Fibroblast of lung (primary cell): ENCODE measurements at places on chromosomes 12 and 14.

DNA sequence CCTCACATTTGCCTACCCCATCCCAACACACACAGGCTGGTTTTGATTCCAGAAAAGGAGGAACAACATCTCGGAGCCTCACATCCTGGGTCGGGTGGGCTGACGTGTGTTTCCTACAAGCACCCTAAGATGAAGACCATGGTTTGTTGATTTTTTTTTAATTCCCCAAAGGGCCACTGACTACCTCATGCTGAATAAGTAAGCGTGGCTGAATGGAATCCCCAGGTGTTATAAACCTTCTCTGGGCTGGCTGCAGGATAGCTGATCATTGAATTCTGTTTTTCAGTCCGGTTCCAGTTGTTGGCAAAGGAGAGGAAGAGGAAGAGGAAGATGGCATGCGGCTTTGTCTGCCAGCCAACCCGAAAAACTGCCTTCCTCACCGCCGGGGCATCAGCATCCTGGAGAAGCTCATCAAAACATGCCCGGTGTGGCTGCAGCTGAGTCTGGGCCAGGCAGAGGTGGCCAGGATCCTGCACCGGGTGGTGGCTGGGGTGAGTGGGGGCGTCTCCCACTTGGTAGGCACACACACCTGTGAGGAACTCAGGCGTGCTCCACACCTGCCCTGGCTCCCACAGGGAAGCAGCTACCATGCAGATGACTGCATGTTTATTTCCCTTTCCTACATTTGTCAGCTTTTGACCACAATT, 42.0 kb downstream of the RIN3 start:
- peaks cover 8% of the 10 kb centered on the region for H3K36me3 ChIP-seq
- no peak overlapping the region for H3K27ac ChIP-seq
- DNase-seq: no peak
- peaks cover 4% of the 10 kb centered on the region for H3K4me1 ChIP-seq
- no peak overlapping the region for H3K4me3 ChIP-seq
- H3K27me3 ChIP-seq: no peaks in the 10 kb centered on the region

DNA sequence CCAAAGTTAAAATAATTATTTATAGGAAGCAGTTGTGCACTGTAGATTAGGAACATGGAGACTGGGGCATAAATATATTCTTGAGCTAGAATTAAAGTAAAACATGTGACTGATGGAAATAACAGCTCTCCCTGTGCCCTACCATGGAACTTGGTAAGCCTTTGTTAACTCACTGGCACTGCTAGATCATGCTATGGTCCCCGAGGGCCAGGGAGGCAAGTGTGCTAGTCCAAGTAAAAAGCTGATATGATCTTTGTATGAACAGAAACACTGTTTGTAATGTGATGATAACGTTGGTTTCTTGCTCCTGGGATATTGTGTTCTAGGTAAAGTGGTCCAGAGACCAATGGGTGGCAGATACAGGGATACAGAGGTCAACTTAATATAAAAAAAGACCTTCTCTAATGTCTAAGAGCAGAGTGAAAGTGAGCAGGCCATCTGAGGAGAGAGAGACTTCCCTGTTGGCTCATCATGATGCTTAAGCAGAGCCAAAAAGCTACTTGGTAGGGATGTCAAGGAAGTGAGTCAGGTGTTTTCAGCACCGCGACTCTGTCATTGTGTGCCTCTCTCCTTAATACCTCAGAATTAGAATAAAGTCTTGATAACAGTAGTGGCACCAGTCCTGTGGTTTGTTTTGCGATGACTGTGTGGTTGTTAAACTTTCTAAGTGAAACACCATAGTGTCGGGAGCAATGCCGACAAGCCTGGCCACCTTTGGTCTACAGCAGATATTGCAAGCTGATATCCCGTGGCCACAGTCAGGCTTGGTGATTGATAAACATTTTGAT, 27.6 kb downstream of the BICD1 start:
- no peak overlapping the region for H3K4me3 ChIP-seq
- H3K36me3 ChIP-seq: no peaks in the 10 kb centered on the region
- H3K27me3 ChIP-seq: no peaks in the 10 kb centered on the region
- DNase-seq: peak; percentile 22

DNA sequence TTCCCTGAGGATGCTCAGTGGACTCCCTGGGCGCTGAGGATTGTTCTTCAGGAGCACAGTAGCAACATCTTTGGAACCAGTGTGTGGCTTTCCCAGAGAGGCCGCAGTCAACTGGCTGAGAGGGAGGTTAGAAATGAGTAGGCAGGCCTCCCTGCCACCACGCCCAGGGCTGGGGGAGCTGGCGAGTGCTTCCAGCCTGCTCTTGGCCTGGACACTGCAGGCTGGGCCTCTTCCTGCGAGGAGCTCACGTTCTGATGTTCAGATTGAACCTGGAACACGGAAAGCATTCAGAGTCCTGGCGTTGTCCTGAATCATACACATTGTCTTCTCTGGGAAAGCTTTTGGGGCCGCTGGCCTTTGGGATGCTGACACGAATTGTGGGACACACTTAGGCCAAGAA, 15.6 kb downstream of the TSPAN9 start:
- H3K4me1 ChIP-seq: peaks cover 7% of the 10 kb centered on the region
- DNase-seq: no peak
- H3K27me3 ChIP-seq: no peaks in the 10 kb centered on the region
- no peaks in the 10 kb centered on the region for H3K36me3 ChIP-seq
- no peak overlapping the region for H3K27ac ChIP-seq

GRCh38 chr14:100052819-100053218, 12.4 kb upstream of the EVL start:
- peaks cover 2% of the 10 kb centered on the region for H3K4me1 ChIP-seq
- no peaks in the 10 kb centered on the region for H3K36me3 ChIP-seq
- no peaks in the 10 kb centered on the region for H3K27me3 ChIP-seq
- no peak overlapping the region for H3K4me3 ChIP-seq
- no peak for DNase-seq

- no peak overlapping the region for H3K27ac ChIP-seq
- H3K4me3 ChIP-seq: no peak overlapping the region
- H3K27me3 ChIP-seq: no peaks in the 10 kb centered on the region
- H3K36me3 ChIP-seq: no peaks in the 10 kb centered on the region
- no peak for DNase-seq
- no peaks in the 10 kb centered on the region for H3K4me1 ChIP-seq
Measured at GRCh38 chr12:2101771-2102170, 49.0 kb downstream of the CACNA1C start.

GRCh38 chr14:89379006-89379405, 38.0 kb downstream of the FOXN3 start:
- H3K27ac ChIP-seq: no peak overlapping the region
- no peaks in the 10 kb centered on the region for H3K27me3 ChIP-seq
- H3K36me3 ChIP-seq: no peaks in the 10 kb centered on the region
- no peak overlapping the region for H3K4me3 ChIP-seq
- no peaks in the 10 kb centered on the region for H3K4me1 ChIP-seq
- no peak for DNase-seq

- peak; percentile 73 for DNase-seq
- no peaks in the 10 kb centered on the region for H3K36me3 ChIP-seq
- H3K4me1 ChIP-seq: peaks cover 3% of the 10 kb centered on the region
- H3K27ac ChIP-seq: no peak overlapping the region
- no peak overlapping the region for H3K4me3 ChIP-seq
Measured at GRCh38 chr14:71620401-71620800, 311.8 kb upstream of the RGS6 start.

GRCh38 chr14:100858838-100859220, 32.9 kb downstream of the MEG3 start:
- no peaks in the 10 kb centered on the region for H3K36me3 ChIP-seq
- H3K4me1 ChIP-seq: no peaks in the 10 kb centered on the region
- H3K27ac ChIP-seq: no peak overlapping the region
- DNase-seq: no peak
- no peak overlapping the region for H3K4me3 ChIP-seq

GRCh38 chr12:38911611-38912010, 6.2 kb upstream of the CPNE8 start:
- H3K27me3 ChIP-seq: no peaks in the 10 kb centered on the region
- H3K27ac ChIP-seq: no peak overlapping the region
- H3K36me3 ChIP-seq: no peaks in the 10 kb centered on the region
- no peaks in the 10 kb centered on the region for H3K4me1 ChIP-seq
- DNase-seq: no peak
- H3K4me3 ChIP-seq: no peak overlapping the region

- H3K27me3 ChIP-seq: no peaks in the 10 kb centered on the region
- H3K4me3 ChIP-seq: no peak overlapping the region
- DNase-seq: no peak
- H3K36me3 ChIP-seq: no peaks in the 10 kb centered on the region
Measured at GRCh38 chr12:131507881-131508280, 203.0 kb upstream of the SFSWAP start.

- no peak for DNase-seq
- no peaks in the 10 kb centered on the region for H3K4me1 ChIP-seq
- H3K27ac ChIP-seq: no peak overlapping the region
- H3K27me3 ChIP-seq: no peaks in the 10 kb centered on the region
- H3K4me3 ChIP-seq: no peak overlapping the region
Measured at GRCh38 chr12:52573306-52573705, 337 bp downstream of the KRT74 start.

- no peaks in the 10 kb centered on the region for H3K27me3 ChIP-seq
- no peak overlapping the region for H3K4me3 ChIP-seq
- no peak for DNase-seq
- no peak overlapping the region for H3K27ac ChIP-seq
Measured at GRCh38 chr12:91590966-91591638, 408.5 kb upstream of the DCN start.

DNA sequence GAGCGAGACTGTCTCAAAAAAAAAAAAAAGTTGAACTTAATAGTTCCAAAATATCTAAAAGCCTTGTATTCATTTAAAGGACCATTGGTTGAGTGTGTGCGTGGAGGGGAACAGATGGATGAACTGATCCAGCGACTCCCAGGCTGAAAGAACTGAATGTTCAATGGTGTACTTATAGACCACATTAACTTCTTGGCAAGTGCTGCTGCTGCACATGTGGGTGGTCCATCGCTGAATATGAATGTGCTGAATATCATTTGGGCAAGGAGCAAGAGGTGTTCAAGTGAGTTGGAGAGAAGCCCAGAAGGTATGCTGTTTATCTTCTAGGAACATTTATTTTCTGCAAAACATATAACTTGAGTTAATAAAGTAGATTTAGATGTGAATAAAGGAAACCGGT, 289.0 kb upstream of the RPL10L start:
- no peaks in the 10 kb centered on the region for H3K36me3 ChIP-seq
- H3K27me3 ChIP-seq: no peaks in the 10 kb centered on the region
- H3K4me1 ChIP-seq: no peaks in the 10 kb centered on the region
- DNase-seq: no peak

DNA sequence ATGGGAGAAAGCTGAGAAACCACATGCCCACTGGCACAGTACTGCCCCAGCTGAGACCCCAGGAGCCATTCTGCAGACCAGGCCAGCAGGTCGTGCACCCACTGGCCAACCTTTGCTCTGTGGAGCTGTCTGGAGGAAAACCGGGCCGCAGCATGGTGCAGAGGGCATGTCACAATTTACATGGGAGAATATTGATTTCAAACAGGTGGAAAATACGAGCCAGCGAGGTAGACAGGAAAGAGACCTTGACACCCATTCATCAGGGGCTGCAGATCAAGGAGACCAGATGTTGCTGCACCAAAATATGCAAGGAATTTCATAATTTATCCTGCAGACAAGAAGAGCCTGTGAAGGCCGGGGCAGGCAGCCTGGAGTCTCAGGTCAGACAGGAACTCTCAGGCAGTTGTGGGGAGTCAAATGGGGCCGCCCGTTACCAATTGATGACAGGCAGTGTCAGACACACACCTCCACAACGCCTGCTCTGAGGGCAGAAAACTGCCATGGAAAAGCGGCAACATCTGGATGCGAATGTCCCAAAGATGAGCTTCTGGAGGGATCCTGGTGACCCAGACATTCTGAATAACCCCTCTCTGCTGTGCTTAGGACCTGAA, 74.6 kb upstream of the BCL11B start:
- H3K27ac ChIP-seq: no peak overlapping the region
- H3K4me3 ChIP-seq: no peak overlapping the region
- no peak for DNase-seq
- no peaks in the 10 kb centered on the region for H3K4me1 ChIP-seq
- H3K27me3 ChIP-seq: no peaks in the 10 kb centered on the region
